ENCODE measurements at places on chromosomes 6 and 20.

DNA sequence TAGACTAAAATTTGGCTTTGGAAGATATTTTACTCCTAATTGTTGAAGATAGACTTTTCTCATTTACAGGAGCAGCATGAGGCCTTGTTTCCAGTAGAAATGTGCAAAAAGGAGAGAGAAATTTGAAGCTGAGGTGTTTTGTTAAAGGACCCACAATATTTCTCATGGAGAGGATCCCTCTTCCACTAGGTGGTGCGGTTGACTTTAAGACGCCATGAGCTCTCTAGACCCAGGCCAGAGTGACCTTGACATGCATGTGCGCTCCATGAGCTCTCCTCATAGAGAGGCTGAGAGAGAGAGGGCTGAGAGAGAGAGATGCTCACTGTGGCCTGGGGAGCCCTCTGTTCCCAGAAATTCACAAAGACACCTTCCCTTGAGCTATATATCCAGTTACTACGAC lies 861.2 kb upstream of the EYS start:
- no peak for DNase-seq

DNA sequence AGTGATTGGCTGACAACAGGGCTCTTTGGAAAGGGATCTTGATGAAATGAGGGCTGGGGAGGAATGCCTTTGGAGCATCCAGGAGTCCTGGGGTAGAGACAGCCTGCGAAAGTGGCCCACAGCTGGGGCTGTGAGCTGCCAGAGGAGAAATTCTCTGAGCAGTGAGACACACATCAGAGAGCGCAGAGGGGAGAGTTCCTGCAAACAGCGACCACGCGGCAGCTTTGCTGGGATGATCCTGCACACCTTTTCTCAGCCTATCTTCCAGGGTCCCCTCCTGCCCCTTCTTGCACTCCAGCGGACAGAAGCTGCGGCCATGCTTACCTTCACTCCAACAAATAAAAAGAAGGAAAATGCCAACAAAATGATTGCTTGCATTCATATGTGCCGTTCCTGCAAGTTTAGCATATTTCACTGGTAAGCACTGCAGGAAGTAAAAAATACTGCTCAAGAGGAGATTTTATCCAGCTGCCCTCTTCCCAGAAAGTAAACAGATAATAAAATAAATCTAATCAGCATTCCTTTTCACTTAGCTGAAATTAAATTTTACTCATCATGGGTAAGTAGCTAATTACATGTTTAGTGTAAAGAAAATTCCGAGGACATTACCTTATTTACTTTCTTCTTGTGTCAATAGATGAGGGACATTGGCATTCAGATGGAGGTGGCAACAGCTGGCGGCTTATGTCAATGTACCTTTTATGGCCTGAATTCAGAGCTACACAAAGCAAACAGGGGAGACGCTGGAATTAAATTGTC lies 339.9 kb upstream of the ARID1B start:
- no peak for DNase-seq

- no peak for DNase-seq
Observed at GRCh38 chr6:19818805-19819204, 18.4 kb upstream of the ID4 start.

- no peak for DNase-seq
Observed at GRCh38 chr6:40552941-40553340, 34.2 kb downstream of the LRFN2 start.

DNA sequence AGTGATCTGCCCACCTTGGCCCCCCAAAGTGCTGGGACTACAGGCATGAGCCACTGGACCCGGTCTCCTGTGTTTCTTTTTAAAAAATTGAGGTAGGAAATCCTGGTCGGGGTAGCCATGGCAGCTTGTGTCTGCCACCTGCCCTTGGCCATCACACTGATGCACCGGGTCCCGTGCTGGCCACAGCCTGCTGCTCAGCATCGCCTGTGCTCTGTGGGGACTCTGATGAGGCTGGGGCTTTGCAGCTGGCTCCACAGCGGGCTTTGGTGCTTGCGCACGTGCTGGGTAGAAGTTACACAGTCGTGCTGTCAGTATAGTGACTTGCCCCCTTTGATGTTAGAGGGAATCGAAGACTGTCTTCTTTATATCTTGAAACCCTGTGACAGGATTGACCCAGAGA lies 66.7 kb downstream of the SMAP1 start:
- no peak for DNase-seq
